ENCODE measurements at places on chromosomes 4 and X.

GRCh38 chr4:169975131-169975837 is 50.9 kb downstream of the MFAP3L start:
- no peak for DNase-seq

DNA sequence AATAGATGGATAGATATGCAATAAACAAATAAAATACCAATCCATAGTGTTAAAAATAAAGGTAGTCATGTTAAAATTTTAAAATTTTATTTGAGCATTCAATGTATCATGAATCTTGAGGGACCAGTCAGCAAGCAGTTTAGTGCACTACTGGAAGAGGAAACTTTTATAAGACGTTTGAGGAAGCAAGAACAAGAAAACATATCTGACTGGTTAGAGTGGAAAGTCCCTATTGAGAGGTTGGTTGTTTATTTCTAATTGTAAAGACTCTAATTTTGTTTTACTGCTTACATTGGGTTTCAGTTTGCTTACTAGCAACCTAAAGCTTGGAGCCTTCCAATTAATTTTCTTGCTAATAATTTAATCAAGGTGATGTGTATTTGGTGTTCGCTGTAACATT is 786.2 kb downstream of the RAB28 start:
- no peak for DNase-seq

DNA sequence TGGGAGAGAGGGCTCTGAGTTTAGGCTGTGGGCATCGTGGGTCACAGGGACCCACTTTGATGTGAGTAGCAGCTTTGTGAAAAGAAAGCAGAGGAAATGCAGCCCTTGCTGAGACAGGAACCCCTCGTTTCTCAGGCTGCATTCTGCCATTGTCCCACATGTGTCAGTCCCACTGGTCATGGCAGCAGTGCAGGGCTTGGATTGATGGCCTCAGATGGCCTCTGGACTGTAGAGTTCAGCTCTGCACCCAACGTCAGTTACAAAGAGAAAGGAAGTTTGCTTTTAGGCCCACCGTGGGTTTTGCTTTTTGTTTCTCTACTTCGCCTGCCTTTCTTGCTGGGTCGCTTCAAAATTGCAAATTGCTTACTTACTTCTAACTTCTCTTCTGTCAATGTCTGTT is 248.3 kb upstream of the KLF3 start:
- DNase-seq, result no peak

DNA sequence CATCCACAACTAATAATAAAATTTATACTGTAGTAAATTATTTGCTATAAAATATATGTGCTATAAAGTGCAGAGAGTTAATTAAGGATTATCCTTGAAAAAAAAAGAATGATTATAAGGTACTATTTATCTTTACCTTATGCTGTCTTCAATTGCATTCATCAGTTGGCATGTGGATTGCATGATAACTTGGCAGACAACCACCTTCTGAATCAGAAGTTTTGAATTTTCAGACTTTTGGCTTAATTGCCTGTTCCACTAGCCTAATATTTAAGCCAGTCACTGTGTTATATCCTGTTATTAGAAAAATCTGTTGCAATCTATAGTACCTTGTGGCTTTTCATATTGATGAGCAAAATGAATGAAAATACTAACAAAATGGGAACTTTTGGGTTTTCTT is 1040.3 kb upstream of the PCDH10 start:
- DNase-seq, result no peak

- DNase-seq, result no peak
These were observed 13.0 kb downstream of the SLC16A2 start for GRCh38 chrX:74434336-74434735.

- no peak for DNase-seq
These were observed 147.7 kb upstream of the GRIA3 start for GRCh38 chrX:123036401-123036800.
